IMR-90 (cell line): ENCODE measurements at places on chromosomes 1 and 21. TPM values are rescaled to one million over a fixed set of nuclear protein-coding genes. Genes with fewer than 3 reads are reported as not detected.
A peak's percentile ranks its signal among the peaks of the same experiment; 100 is the strongest.

DNA sequence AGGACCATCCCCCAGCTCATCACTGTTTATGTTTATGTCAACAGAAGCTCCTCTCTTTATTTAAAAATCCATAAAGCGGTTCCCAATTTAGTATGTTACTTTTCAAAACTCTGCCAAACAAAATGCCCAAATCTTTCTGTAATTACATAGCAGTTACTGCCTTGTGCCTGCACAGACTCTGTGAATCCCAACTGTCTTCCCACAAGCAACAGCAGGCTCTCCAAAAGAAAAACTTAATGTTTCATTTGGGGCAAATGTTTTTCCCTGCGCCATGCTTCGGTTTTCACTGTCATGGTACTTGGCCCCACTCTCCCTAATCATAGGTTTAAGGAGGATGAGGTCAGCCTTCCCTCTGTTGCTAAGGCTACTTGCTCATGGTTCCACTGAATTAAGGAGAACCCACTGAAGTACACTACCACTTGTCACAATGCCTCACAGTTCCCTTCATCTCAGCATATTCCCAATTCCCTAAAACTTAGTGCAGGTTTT, 4.6 kb downstream of the COLGALT2 start:
- DNase-seq: no peak

DNA sequence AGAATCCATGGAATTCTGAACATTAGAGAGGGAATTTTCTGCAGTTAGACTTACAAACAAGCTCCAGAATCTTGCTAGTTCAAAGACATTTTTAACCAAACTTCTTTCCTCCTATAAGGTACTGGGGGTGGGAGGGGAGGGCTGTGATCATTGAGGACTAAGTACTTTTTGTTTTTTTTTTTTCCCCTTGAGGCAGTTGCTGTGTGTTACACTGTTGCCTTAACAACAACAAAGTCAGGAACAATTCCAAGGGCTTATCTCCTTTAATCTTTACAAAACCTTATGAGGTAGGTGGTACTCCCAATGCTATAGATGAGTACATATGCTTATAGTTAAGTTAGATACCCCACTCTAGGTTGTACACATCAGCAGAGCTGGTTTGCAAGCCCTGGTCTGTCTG, 62.9 kb downstream of the PPP1R12B start:
- no peak for DNase-seq

Gene ANKRD35
- total RNA-seq: 0.90 and 1.1 TPM in 2 replicates

Gene SNX7
- 24.4 and 46.1 TPM in 2 replicates for total RNA-seq

DNA sequence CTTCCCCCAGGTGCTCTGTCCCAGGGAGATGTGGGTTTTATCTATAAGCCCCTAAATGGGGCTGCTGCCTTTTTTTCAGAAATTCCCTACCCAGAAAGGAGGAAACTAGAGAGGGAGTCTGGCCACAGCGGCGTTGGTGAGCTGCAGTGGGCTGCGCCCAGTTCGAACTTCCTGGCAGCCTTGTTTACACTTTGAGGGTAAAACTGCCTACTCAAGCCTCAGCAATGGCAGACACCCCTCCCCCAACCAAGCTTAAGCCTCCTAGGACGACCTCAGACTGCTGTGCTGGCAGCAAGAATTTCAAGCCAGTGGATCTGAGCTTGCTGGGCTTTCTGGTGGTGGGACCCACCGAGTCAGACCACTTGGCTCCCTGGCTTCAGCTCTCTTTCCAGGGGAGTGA, 46.2 kb upstream of the PAPPA2 start:
- DNase-seq: no peak

Gene ALPL
- total RNA-seq: 0.54 and 0.56 TPM in 2 replicates

Gene LEPROT
- total RNA-seq: 21.0 and 37.2 TPM in 2 replicates

Gene TIAM1
- total RNA-seq: 9.2 and 9.3 TPM in 2 replicates

DNA sequence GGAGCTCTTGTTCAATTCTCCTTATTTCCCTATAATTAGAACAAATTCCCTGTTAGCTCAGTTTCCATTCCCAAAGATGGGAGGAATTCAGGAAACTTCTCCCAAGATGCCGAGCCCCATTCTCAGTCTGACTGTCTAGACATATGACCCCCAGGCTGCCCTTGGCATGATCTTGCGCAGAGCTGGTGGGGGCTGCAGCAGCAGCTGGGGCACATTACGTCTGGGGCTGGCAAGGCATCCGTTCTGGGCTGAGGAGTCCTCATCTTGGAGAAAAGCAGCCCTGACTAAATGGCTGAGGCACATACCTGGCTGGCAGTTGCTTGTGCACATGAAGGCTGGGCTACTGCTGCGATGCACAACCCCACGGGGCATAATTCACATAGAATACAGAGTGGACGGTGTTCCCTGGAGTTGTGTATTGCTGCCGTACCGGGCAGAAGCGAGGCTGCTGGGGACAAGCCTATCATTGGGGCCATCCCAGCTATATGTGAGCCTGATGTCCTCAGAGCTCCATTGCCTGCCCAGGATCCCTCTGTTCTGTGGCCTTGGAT, 36.4 kb upstream of the TRABD2B start:
- no peak for DNase-seq

- DNase-seq: no peak
Observed at GRCh38 chr1:160718210-160718609, 6.6 kb upstream of the CD48 start.

DNA sequence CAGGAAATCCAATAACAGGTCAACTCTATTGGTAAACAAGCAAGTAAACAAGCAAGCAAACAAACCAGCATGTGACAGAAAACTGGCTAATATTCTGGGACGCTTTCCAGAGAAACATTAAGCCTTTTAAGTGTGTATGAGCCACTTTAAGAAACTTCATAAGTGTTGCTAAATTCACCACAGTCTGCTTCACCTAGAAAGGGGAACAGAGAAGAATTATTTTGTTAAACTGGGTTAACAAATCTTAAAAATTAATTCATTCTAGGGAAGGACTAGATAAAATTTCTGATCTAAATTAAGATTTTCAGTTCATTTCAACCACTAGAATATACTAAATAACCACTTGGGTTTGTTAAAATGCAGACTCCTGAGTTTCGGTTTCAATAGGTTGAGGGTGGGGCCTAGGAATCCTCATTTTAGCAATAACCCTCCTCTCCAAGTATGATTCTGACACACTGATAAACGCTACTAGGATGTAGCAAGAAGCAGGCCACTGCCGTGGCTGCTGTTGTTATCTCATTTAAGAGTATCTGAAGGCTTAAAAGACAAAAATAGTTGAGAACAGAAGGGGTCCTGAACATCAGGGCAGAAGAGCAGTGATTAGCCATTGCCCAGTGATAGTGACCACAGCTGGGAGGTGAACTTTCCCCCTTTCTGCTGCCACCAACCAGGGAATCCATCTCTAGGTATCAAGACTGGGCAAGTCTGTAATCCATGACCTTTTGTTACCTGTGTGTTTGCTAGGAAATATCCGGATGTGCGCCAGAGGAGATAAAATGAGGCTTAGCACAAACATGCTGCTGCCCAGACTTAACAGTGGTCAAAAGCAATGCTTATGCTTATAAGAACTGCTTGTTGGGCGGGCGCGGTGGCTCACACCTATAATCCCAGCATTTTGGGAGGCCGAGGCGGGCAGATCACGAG, 11.2 kb downstream of the CREG1 start:
- no peak for DNase-seq

DNA sequence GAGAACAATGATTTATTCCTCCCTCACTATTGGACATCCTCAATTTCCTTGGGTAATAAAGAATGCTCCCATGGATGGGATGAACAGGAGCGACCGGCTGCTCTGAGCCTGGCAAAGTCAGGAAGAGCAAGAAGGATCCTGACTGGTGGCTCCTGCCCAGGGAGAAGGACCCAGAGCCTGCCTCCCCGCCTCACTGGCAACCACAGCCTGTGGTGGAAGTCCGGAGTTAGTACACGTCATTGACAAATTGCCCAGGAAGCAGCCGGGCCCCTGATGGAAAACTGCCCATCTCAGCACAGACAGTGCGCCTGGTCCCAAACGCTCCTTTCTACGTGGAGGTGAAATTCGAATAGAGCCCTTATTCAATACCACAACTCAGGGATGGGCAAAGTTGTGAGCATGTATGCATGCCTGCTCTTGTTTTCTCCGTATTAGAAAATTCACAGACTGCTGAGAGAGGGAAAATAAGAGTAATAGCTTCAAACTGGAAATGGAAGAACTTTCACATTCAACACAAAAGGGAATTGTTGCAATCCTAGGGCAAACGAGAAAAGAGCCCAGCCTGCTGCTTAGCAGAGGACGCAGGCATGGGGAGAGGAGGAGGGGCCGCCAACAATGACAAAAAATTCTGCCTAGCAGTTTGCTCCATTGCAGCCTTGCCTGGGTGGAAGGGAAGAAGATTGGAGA, 397.1 kb upstream of the VAMP3 start:
- peak; percentile 15 for DNase-seq

DNA sequence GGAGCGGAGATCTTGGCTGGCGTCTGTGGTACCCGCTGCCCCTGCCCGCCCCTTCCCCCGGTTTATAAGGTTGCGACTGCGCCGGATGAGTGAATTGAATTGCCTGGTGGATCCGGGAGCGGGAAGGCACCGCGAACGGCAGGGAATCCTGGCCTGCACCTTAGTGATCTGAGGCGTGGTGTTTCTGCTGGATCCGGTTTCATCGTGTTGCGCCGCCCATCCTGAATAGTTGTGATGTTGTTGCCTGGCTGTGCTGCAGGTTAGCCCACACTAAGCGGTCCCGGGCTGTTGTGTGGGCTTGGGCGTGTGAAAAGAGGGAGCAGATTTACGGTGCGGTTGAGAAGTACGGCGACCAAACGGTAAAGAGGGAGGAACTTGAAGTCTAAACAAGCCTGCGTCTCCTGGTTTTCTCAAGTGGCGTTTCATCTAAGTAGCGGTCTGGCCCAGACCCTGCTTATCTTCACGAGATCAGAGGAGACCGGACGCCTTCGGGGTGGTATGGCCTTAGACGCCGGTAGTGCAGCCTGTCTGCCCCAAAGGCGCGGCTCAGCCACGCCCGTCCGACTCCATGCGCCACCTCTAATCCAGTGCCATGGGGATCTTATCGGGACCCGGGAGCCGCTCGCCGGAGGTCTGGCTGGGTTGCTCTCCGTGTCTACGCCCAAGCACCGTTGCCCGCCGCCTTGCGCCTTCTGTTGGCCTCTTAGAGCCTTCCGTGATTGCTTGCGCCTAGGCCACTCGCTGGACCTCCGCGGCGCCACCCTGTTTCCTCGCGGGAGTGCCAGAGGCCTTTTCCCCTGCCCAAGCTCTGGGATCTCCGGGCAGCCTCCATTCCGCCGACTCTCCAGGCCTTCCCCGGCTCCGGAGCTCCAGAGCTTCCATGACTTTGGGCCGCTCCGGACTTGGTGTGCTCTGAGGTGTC, 87.5 kb upstream of the RHOU start:
- no peak for DNase-seq

Gene C1orf105
- total RNA-seq: not detected in 2 replicates

- no peak for DNase-seq
Observed at GRCh38 chr1:245108246-245108645, 46.5 kb upstream of the KIF26B start.

- peak; percentile 39 for DNase-seq
Observed at GRCh38 chr1:228646717-228647522, 88.4 kb upstream of the RHOU start.

Gene FAM167B
- total RNA-seq: 0.18 TPM in 1 of 2 replicates, not detected in the other

DNA sequence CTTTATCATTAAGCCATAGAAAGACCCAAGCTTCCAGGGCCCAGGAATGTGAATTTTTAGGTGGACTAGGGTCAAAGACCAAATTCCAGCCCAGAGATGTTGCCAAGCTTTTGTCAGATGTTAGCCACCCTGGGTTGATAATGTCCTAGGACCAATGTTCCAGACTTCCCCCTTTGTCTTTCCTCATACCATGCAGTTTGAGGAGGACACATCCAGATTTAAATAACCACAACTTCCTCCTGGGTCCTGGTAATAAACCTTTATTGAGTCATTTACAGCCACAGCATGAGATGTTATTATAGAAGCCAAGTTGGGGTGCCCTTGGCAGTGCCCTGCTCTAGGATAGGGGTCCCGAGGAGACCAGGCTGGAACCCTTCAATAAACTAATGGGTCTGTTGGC, 5.9 kb downstream of the TNR start:
- no peak for DNase-seq

DNA sequence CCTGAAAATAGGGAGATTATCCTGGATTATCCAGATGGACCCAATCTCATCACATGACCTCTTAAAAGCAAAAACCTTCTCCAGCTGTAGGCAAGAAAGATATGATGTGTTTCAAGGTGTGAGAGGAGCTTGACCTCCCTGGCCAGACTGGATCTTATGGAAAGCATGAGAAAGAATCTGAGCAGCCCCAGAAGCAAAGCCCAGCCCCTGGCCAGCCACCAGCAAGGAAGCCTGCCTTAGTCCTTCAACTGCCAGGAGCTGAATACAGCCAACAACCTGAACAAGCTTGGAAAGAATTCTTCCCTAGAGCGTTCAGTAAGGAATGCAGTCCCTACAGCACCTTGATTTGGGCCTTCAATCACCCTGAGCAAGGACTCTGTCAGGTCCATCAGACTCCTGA, 375.0 kb upstream of the CHRM3 start:
- no peak for DNase-seq

Gene TENT5C
- total RNA-seq: 4.1 and 5.3 TPM in 2 replicates

Gene MASP2
- total RNA-seq: not detected in 2 replicates

DNA sequence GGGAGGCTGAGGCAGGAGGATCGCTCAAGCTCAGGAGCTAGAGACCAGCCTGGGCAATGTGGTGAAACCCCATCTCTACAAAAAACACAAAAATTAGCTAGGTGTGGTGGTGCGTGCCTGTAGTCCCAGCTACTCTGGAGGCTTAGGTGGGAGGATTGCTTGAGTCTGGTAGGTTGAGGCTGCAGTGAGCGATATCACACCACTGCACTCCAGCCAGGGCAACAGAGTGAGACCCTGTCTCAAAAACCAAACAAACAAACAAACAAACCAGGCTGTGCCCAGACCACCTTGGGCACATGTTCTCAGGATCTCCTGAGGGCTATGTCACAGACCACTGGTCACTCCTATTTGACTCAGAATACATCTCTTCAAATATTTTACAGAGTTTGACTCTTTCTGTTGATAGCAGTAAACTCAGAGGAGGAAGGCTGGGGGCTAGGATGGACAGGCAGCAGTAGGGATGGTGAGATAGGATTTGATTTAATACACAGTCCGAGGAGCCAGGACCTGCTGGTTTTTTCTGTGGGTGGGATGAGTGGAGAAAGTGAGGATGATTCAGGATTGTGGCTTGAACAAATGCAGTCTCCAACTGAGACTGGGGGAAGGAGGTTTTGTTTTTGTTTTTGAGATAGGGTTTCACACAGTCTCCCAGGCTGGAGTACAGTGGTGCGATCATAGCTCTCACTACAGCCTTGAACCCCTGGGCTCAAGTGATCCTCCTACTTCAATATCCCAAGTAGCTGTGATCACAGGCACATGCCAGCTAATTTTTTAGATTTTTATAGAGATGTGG, 46.5 kb downstream of the OLFML3 start:
- DNase-seq: peak; percentile 51

GRCh38 chr1:50112193-50112592, 3.5 kb downstream of the ELAVL4 start:
- no peak for DNase-seq

Gene KLHL17
- 3.4 and 3.6 TPM in 2 replicates for total RNA-seq

Gene KIF17
- total RNA-seq: 4.5 and 4.7 TPM in 2 replicates

Gene PLPPR5
- under 0.01 TPM in 2 replicates for total RNA-seq

DNA sequence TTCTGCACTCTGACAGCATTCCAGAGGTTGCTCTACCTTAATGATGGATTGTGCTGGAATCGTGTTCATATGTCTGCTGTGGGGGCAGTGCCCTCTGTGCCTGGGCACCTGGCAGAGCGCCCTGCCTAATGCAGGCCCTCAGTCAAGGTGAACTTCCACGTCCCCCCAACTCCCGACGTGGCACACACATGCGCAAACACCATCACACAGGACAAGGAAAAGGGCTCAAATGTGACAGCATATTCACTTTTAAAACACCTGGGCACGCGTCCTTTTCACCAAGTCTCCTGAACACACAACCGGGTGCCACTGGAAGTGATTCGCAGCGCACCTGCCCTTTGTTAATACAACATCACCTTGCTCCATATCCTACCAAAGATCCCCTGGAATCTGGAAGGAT, 11.7 kb downstream of the TPRG1L start:
- DNase-seq: no peak
